Type B pancreatic cell (in vitro differentiated cells): ENCODE measurements at places on chromosomes 16 and 17. TPM values are rescaled to one million over a fixed set of nuclear protein-coding genes. Genes with fewer than 3 reads are reported as not detected.

DNA sequence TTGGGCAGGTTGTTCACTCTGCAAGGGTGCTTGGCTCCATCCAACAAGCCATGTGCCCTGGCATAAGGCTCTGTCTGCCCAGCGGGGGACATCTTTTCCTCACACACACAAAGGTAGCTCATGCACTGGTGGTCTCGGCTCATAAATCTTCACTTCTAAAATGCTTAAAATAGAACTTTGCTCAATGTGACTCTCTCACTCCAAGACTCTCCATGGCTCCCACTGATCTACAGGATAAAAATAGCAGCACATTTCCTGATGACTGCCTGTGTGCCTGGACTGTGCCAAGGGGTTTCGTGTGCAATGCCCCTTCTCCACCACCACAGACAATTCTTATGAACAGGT, 15.1 kb upstream of the CIBAR2 start:
- no peak for DNase-seq
- peak overlapping the region; percentile 3 for H3K27ac ChIP-seq
- no peaks in the 10 kb centered on the region for H3K36me3 ChIP-seq
- no peak overlapping the region for H3K4me3 ChIP-seq

DNA sequence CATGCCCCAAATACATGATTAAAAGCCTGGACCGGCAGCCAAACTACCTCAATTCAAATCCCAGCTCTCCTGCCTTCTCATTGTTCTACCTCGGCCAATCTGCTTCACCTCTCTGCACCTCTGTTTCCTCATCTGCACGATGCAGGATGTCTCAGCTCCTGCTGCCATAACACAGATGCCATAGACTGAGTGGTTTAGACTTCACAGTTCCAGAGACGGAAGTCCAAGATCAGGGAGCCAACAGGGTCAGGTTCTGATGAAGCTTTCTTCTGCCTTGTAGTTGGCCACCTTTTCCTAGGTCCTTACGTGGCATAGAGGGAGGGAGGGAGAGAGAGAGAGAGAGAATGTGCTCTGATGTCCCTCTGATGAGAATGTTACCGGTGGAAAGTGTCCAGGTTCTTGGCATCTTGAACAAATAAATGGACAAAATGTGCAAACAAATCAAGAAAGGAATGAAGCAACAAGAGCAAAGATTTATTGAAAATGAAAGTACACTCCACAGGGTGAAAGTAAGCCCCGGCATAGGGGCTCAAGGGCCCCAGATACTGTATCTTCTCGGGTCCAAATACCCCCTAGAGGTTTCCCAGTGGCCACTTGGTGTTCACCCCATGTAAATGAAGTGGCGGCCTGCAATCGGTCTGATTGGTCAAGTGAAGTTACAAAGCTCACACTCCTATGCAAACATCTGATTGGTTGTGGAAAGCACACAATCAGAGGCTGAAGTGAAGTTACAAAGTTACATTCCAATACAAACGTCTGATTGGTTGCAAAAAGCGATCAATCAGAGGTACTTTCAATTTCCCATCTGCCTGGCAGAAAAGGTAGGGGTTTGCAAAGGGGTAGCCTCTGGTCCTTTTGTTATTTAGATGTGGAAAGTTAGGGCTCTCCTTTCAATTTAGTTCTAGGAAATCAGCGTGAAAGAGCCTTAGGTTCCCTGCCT, 43.3 kb upstream of the ZCCHC14 start:
- H3K27ac ChIP-seq, result no peak overlapping the region
- peaks cover 18% of the 10 kb centered on the region for H3K4me1 ChIP-seq
- H3K4me3 ChIP-seq, result no peak overlapping the region
- no peaks in the 10 kb centered on the region for H3K36me3 ChIP-seq

DNA sequence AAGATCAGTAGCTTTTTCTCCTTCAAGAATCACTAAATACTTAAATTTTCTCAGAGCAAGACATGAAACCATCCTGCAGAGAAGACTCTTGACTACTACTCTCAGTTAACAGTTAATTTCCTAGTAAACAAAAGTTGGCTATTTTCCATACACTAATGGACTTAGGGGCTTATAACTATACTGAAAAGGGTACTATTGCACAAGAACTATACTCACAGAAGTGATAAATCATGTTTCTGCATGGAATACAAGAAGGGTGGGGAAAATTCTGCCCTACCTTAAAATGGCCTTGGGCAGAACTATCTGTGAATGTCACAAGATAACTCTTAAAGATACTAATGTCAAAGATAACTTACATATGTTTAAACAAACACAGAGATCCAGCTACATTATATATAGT, 12.5 kb downstream of the ZNF652 start:
- H3K27ac ChIP-seq, result peak overlapping the region; percentile 62
- no peak overlapping the region for H3K4me3 ChIP-seq
- no peaks in the 10 kb centered on the region for H3K27me3 ChIP-seq

GRCh38 chr16:54397190-54397835, 110.7 kb upstream of the IRX3 start:
- peaks cover 5% of the 10 kb centered on the region for H3K36me3 ChIP-seq
- H3K27ac ChIP-seq, result no peak overlapping the region
- H3K4me3 ChIP-seq, result no peak overlapping the region
- peaks cover 20% of the 10 kb centered on the region for H3K27me3 ChIP-seq

DNA sequence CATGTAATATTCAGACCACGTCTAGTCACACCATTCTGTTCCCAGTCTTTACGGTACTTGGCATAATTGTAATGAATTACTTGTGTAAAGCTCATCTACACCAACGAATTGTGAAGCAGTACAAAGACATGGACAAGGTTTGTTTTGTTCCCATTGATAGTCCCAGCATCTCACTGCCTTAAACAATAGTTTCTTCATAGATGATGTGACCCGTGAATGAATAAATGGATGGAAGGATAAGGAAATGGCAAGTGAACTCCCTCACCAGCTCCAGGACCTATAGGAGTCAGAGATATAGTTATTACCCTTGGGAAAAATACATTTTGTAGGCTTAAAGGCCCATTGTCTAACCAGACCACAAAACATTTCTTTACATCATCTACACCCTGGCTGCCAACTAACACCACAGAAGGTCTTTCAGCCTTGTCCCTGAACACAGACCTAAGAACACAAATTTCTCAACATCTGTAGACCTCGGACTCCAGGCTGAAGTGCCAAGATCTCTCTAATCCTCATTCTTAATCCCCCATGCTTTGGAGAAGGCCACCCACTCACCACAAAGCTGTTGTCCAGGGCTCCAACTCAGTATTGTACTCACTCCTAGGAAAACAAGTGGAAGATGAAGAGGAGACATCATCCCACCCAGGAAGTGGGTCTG, 38.2 kb downstream of the MAF start:
- H3K27ac ChIP-seq, result no peak overlapping the region
- no peaks in the 10 kb centered on the region for H3K4me1 ChIP-seq
- no peak overlapping the region for H3K4me3 ChIP-seq
- DNase-seq, result no peak
- peaks cover 14% of the 10 kb centered on the region for H3K27me3 ChIP-seq

DNA sequence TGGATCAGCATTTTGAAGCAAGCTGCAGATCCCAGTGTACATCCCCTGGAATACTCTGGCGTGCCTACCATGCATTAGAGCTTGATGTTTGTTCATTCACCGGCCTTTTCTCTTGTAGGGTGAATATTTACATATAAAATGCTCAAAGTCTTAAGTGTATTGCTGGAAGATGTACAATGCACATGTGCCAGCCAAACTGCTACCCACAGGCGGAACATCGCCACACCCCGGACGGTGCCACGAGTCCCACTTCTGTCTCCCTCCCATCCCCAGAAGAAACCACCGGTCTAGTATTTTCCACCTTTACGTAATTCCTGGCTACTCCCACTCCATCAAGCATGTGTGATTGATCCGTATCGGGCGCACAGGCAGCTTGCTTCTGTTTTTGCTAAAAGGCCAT, 4.1 kb downstream of the SLC38A8 start:
- no peak overlapping the region for H3K4me3 ChIP-seq
- no peaks in the 10 kb centered on the region for H3K36me3 ChIP-seq
- H3K27me3 ChIP-seq, result peaks cover 14% of the 10 kb centered on the region
- peaks cover 17% of the 10 kb centered on the region for H3K4me1 ChIP-seq
- no peak for DNase-seq

GRCh38 chr17:14302091-14302430, 1.2 kb downstream of the HS3ST3B1 start:
- H3K4me3 ChIP-seq, result peak overlapping the region; percentile 92
- H3K4me1 ChIP-seq, result peaks cover 46% of the 10 kb centered on the region
- peak; percentile 70 for DNase-seq
- H3K27ac ChIP-seq, result peak overlapping the region; percentile 46
- peaks cover 76% of the 10 kb centered on the region for H3K27me3 ChIP-seq

DNA sequence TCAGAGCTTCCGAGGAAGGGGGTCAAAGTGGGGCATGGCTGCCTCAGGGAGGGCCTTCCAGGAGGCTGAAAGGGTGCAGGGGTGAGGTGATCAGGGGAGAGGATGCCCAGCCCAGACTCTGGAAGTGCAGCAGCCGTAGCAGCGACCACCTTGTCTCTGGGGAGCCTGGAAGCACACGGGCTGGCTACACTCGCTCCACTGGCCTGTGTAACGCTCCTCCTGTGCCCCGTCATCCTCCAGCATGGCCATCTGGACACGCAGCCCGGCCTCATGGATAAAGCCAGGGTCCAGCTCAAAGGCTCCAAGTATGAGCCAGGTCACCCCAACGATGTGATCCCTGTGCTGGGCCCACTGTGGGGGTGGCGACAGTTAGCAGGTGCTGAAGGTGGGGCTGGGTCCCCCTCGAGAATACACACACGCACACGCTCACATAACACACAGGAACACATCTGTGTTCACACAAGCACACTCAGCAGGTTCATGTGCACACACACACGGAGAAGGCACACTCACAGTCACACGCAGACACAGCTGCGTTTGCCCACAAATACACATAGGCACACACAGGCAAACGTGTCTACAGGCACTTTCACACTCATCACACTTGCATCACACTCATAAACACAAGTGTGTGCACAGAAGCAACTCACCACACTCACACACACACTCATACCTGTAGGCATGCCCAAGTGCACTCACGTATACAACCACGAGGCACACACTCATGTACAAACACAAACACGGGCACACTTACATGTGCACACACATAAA, 19.3 kb downstream of the POLR3K start:
- no peak overlapping the region for H3K27ac ChIP-seq
- no peak overlapping the region for H3K4me3 ChIP-seq
- peaks cover 7% of the 10 kb centered on the region for H3K4me1 ChIP-seq
- peaks cover 5% of the 10 kb centered on the region for H3K36me3 ChIP-seq
- H3K27me3 ChIP-seq, result no peaks in the 10 kb centered on the region
- peak; percentile 64 for DNase-seq

GRCh38 chr17:69501591-69502468, 87.3 kb downstream of the MAP2K6 start:
- no peak for DNase-seq
- H3K4me1 ChIP-seq, result peaks cover 25% of the 10 kb centered on the region
- no peaks in the 10 kb centered on the region for H3K27me3 ChIP-seq
- H3K27ac ChIP-seq, result peak overlapping the region; percentile 71
- peaks cover 11% of the 10 kb centered on the region for H3K36me3 ChIP-seq

- H3K4me1 ChIP-seq, result peaks cover 17% of the 10 kb centered on the region
- DNase-seq, result no peak
- H3K27ac ChIP-seq, result peak overlapping the region; percentile 74
- peaks cover 4% of the 10 kb centered on the region for H3K36me3 ChIP-seq
- no peaks in the 10 kb centered on the region for H3K27me3 ChIP-seq
Measured at GRCh38 chr17:81291662-81292061, 3.4 kb downstream of the SLC38A10 start.

GRCh38 chr17:55660178-55660886, 62.3 kb downstream of the TMEM100 start:
- peak overlapping the region; percentile 0 for H3K27ac ChIP-seq
- DNase-seq, result no peak
- H3K36me3 ChIP-seq, result no peaks in the 10 kb centered on the region
- H3K27me3 ChIP-seq, result peaks cover 3% of the 10 kb centered on the region

DNA sequence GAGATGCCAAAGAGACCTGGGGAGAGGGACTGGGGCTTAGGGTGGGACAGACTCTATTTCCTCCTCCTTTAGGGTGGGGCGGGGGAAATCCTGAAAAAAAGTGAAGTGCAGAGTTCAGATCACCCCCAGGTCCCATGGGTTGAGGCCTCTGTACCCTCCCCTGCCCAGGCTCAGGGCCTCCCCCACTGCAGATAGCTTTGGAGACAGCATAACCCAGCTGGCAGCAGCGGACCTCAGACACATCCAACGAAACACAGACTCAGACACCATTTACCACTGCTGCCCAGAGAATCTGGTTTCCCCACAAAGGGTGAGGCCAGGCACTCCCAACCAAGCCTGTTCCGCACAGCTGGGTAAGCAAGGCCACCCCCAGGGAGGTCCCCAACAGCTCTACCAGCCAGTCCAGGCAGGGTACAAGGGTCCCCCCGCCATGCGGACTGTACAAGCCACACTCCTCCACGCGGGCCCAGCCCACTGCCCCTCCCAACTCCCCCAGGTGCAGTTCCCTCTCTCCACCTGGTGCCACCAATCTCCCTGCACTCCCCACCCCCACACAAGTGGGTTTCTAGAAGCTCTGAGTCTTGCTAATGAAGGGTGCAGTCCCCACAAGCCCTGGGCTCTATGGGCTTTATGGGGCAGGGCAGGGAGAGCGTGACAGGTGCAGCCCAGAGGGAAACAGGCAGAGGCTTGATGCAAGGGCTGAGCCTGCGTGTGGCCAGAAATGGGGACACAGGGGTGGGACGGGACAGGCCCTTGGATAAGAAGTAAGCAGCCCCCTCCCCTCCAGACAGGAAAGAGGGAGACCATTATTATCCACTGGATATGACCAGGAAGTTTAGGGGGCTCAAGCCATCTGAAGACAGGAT, 8.9 kb downstream of the RHBDF2 start:
- H3K4me1 ChIP-seq, result peaks cover 11% of the 10 kb centered on the region
- peak overlapping the region; percentile 63 for H3K4me3 ChIP-seq
- no peaks in the 10 kb centered on the region for H3K27me3 ChIP-seq
- DNase-seq, result no peak
- peak overlapping the region; percentile 85 for H3K27ac ChIP-seq
- H3K36me3 ChIP-seq, result no peaks in the 10 kb centered on the region

- no peak overlapping the region for H3K27ac ChIP-seq
- peaks cover 13% of the 10 kb centered on the region for H3K4me1 ChIP-seq
- no peak for DNase-seq
- no peaks in the 10 kb centered on the region for H3K27me3 ChIP-seq
Measured at GRCh38 chr16:58518980-58519368, 3.7 kb downstream of the SETD6 start.

- H3K27me3 ChIP-seq, result peaks cover 10% of the 10 kb centered on the region
- H3K4me1 ChIP-seq, result peaks cover 6% of the 10 kb centered on the region
- H3K27ac ChIP-seq, result no peak overlapping the region
Measured at GRCh38 chr16:13322336-13322735, 420.9 kb downstream of the SHISA9 start.

DNA sequence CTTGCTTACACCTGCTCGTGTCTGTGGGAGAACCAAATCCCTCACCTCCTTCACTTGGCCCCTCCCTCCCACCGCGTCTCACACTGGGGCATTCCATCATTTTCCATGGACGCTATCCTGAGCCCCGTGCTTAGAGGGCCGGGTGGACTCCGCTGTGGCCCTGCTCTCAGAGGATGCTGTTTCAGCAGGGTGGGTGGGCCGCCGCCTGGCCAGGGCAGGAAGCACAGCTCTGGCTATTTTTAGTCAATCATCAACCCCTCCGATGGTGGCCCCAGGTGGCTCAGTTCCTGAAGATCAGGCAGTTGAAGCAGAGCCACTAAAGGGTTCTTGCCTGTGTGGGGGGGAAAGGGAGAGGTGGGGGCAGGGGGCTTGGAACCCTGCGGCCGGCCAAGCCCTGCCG, 230.3 kb downstream of the ENGASE start:
- H3K27me3 ChIP-seq, result peaks cover 31% of the 10 kb centered on the region
- no peaks in the 10 kb centered on the region for H3K4me1 ChIP-seq
- no peak overlapping the region for H3K4me3 ChIP-seq

ITGAL gene
- total RNA-seq, result 0.33 and 0.48 TPM in 2 replicates

SMIM22 gene
- total RNA-seq, result 5.0 and 7.8 TPM in 2 replicates

POLR2A gene
- total RNA-seq, result 175 and 244 TPM in 2 replicates

MYOCD gene
- 0.07 and 0.31 TPM in 2 replicates for total RNA-seq

HS3ST3B1 gene
- total RNA-seq, result 6.6 and 12.9 TPM in 2 replicates

SYNGR3 gene
- 2.4 and 2.5 TPM in 2 replicates for total RNA-seq
